IPS-NIHi11 (cell line): ENCODE measurements at places on chromosomes 1 and 21.

DNA sequence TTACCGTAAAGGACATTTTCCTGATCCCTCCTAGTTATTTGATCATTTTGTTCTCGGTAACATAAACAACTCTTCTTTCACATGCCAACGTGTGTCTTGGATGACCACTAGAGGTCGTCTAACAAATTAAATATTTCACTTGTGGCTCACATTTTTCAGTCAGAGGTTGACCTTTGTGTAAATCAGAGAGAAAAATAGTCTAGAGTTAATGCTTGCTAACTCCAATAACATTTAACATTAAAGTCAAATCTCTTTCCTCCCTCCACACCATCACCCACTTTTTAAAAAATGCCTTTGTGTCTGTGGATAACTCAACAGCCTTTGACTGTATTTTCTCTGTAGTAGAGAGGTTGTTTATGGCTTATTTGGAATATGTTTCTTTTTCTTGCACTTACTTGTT is 220.5 kb upstream of the B3GALT2 start:
- peak; percentile 46 for DNase-seq

DNA sequence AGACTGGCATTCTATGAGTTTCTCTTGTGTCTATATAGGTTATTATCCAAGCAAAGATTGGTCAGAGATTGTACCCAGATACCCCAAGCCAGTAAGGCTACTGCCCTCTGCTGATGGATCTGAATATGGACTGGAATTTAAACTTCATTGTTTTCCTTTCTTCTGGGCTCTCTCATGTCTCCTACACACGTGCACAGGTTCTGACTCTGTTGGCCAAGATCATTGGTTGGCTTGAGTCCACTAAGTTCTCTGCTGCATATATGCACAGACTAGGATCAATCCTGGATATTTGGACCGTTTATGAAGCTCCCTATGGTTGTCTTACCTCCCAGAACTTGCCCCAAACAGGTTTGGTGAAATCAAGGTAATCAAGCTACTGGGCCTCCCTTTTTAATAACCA is 69.7 kb downstream of the CC2D1B start:
- DNase-seq: peak; percentile 64

GRCh38 chr21:45439901-45440461 is 35.0 kb downstream of the COL18A1 start:
- no peak for DNase-seq

DNA sequence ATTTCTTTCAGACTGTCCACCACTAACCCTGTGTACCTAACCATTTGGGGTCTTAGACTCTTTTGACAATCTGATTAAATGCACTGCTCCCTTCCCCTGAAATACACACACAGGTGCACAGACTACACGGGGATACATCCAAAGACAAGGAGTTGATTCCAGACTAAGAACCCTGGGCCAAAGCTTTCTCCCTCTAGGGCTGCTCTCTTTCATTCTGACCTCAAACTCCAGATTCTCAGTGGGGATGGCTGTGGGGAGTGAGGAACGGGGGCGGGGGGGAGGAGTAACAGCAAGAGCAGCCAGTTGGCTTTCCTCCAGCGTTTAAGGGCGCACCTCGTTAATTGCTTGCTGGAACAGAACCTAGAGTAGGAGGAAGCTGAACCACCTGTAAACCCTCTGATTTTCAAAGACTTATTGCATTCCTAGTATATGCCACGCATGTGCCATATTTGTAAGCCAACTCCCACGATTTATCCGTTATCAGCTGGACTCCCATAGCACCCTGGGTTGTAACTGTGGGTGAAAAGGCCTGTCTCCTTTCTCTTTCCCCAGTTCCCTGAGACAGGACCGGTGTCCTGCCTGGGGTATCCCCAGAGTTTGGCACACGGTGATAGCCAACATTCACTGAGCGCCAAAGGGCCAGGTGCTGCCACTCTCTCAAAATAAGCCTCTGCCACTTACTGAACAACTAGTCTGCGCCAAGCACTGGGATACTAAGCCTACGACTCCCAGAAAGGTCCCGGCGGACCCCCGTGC is 920 bp downstream of the MTHFR start:
- DNase-seq: no peak

DNA sequence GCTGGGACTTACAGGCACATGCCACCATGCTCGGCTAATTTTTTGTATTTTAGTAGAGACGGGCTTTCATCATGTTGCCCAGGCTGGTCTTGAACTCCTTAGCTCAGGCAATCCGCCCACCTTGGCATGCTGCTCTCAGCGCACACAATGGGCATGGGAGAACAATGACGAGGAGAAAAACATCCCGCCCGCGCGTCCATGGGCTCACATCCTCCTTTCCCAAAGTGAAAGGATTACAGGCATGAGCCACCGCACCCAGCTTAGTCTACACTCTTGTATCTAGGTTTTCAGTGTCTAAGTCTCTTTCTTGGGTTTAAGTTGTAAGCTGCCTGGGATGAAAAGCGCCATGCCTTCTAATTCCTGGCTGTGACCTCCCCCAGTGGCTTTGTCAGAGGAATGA is 37.9 kb downstream of the CDK18 start:
- no peak for DNase-seq

DNA sequence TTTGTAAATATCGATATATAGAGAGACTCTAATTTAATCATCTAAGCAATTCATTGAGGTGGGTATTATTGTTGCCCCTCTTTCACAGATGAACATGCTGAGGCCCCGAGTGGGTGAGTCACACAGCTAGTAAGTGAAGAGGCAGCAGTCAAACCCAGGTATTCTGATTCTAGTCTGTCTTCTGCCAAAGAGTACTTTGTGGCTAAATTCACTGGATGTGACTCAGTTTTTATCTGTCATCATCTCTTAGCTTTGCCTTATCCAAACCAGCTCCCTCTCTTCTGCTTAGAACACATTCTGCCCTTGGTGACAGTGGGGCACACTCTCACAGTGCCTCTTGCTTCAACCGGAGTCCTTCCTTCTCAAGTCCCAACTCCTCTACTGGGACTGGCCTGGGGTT is 11.5 kb downstream of the FCRL5 start:
- no peak for DNase-seq

DNA sequence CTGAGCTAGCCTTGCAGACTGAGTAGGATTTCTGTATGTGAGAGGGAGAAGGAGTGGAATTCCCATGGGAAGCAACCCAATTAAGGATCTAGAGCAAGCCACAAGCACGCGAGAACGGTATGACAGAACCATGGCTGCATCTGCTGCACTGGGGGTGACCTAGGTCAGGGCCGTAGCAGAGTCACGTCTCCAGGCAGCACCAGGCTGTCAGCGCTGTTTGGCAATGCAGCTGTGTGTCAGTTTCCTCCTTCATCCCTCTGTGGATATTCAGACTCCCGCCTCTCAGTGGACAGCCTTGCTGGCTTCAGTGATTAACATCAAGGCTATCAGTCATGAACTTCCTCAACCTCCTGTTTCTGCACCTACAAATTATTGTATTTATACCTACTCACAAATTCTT is 118.1 kb upstream of the PPP2R5A start:
- DNase-seq: no peak

- no peak for DNase-seq
Measured at GRCh38 chr1:93728480-93729131, 47.0 kb upstream of the BCAR3 start.

DNA sequence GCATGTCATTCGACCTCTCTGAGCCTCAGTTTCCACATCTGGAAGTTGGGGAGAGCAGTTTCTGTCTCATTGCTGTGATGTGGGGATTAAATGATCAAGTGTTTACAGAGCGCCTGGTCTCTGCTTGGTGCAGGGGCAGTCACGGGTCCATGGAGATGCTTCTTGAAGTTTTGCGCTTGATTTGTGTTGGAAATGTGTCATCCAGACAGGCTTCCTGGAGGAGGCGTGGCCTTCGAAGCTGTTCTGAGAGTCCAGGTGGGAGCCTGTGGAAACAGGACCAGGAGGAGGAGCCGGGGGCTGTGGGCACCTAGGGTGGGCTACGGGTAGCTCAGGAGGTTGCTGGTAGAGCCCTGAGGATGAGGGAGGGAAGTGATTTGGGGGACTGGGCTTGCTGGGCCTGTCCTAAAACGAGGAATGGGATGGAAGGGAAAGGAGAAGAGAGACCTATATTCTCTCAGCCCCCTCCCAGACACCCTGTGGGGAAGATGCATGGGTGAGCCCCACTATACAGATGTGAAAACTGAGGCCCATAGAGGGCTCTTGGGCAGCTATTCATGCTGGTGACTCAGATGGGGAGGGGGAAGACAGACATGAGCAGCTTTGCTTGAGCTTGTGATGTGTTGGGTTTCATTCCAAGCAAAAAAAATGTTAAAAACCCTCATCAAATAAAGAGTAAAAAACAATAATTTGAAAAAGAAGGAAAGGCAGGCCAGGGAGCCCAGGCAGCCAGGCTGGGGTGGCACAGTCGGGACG is 107.2 kb upstream of the WNT4 start:
- DNase-seq: no peak

DNA sequence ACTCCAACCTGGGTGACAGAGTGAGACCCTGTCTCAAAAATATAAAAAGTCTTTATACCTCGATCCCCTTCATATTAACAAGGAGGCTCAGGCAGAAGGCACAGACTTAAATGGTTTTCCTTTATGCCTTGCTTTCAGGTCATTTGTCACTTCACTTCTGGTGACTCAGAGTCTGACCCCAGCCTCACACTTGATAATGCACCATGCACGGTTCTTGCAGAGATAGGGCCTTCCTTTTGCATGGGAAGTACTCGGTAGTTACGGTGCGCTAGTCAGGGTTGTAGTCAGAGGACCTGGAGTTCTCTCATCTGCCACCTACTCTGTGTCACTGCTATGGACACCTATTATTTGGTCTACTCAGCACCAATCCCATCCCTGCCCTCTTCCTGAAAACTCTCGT is 43.6 kb upstream of the BMP8B start:
- DNase-seq: no peak

- DNase-seq: peak; percentile 79
Measured at GRCh38 chr1:3785456-3786157, 10.7 kb downstream of the LRRC47 start.

GRCh38 chr1:228060458-228061190 is 21.9 kb upstream of the ARF1 start:
- DNase-seq: no peak

GRCh38 chr1:223834660-223835263 is 11.0 kb downstream of the TP53BP2 start:
- no peak for DNase-seq

GRCh38 chr1:157367870-157368269 is 184.4 kb downstream of the FCRL5 start:
- no peak for DNase-seq

GRCh38 chr1:153748903-153749302 is 21.1 kb downstream of the INTS3 start:
- no peak for DNase-seq

- no peak for DNase-seq
Measured at GRCh38 chr1:221040691-221041285, 161.5 kb downstream of the HLX start.

GRCh38 chr1:10387677-10388386 is 11.0 kb upstream of the PGD start:
- DNase-seq: peak; percentile 35

DNA sequence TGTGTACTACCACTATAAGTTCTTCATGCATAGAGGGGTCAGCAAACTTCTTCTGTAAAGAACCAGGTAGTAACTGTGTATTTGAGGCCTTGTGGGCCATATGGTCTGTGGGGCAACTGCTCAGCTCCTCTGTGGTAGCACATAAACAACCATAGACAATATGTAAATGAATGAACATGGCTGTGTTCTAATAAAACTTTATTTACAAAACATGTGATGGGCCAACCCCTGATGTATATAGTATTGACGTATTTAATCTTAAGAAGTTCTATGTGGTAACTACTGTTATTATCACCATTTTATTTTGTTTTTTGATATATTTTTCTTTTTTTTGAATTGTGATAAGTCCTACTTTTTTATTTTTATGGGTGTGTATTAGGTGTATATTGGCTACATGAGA is 15.4 kb downstream of the TRAF5 start:
- no peak for DNase-seq

DNA sequence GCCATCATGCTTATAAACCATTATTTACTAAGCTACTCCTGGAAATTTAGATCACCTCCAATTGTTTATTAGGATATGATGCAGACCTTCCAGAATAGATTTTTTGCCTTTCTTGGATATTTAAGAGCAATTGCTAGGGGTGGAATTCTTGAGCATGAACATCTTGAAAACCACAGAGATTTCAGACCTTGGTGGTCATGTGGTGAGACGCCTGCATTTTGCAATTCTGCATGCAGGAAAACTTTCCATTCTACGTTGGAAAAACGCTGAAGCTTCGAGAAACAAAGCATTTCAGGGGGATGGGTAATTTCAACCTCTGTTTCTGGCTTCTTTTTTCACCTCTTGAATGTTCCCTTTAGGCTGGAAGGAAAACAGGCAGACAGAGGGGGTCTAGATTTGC is 596.3 kb downstream of the KIF26B start:
- DNase-seq: no peak

DNA sequence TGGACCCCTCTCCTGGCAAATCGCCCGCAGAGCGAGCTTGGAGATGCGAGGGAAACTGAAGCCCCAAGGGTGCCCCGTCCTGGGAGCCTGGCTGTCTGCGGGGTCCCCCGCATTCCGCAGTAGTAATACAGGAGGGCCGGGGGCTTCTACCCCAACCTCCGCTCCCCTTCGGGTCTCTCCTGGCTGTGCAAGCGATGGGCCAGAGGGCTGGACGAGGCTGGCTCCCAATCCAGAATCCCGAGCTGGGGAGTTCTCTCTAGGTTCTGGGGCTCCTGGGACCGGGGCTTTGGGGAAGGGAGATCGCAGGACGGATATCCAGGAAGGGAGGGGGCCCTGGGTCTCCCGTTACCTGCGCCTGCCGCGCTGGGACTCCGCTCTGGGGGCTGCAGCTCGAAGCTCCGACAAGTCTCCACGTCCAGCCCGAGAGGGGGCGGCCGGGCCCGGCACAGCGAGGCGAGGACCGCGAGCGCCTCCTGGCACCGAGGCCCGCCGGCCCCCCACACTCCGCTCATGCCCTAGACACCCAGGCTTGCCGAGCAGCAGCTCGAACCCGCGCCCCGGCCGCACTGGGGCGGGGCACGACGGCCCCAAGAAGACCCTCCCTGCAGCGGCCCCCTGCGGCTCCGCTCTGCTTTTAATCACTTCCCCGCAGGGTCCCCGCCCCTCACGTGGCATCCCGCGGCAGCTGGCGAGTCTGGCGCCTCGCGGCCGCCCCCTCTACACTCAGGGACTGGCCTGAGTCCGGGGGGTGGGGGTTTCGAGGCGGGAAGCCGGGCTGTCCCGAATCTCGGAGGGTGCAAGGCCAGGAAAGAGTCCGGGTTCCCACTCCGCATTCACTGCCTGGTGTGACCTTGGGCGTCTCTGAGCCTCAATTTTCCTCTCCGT is at the start of gene SYT6:
Gene SYT6, minus strand, starts transcription at position 609 of the 885 bp plus-strand sequence. Its CDS starts 97 bp downstream, at position 512.
- DNase-seq: peak; percentile 50

DNA sequence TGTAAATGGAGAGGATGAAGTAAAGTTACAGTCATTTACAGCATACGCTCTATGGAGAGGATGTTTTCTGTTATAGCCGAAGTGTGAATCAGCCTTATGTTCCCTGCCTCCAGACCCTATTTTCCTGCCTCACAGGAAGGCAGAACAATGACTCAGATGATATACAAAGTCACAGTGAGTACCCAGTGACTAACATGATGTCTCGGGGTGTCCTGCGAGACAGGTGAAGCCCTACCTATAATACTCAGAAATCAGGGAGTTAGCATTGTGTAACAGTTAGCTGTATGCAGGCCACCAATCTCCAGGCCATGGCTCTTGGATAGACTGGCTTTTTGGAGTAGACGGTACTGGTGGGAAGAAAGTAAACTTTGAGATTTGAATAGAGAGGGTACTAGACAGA is 55.6 kb upstream of the FBXO28 start:
- DNase-seq: no peak
